ENCODE measurements at places on chromosomes 5 and 9. TPM values are rescaled to one million over a fixed set of nuclear protein-coding genes. Genes with fewer than 3 reads are reported as not detected.

- no peak for DNase-seq
Measured at GRCh38 chr9:7089406-7090193, 331.8 kb downstream of the KDM4C start.

DNA sequence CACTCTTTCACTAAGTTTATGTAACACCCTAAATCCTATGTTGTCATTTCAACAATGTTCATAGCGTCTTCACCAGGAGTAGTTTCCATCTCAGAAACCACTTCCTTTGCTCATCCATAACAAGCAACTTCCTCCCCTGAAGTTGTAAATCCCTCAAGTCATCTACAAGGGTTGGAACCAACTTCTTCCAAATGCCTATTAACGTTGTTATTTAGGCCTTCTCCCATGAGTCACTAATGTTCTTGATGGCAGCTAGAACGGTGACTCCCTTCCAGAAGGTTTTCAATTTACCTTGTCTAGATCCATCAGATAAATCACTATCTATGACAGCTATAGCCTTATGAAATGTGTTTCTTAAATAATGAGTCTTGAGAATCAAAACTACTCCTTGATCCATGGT, 73.3 kb upstream of the TARS1 start:
- DNase-seq, result no peak

Gene SPATA31E1
- not detected for polyA plus RNA-seq

Gene SLC34A1
- polyA plus RNA-seq, result not detected

Gene MCIDAS
- polyA plus RNA-seq, result not detected

- no peak for DNase-seq
Measured at GRCh38 chr9:13823026-13823425, 490.9 kb downstream of the NFIB start.
